ENCODE measurements at places on chromosomes 12 and 14.

- no peak for DNase-seq
Measured at GRCh38 chr12:54421175-54421878, 2.3 kb upstream of the ITGA5 start.

DNA sequence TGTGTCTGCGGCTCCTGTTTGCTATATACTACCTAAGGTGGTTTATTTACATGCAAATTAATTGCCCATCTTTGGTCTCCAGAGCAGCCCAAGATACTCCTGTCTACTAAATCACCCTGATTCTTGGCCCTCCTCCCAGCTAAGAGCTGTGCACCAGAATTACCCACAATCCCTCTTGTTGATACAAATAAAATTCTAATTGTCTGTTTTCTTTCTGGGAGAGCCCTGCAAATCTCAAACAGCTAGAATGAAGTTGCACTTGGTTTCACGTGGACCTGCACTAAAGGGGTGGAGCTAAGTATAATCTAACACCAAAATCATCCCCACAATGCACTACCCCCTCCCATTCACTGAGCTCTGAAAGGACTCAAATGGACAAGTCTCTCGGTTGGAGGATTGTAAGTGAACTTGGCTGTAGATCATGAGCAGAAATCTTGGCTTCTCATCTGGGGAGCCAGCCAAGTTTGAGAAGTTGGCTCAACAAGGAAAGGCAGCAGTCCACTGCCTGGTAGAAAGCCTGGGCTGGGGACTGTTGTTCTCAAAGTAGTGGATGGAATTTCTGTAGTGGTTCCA, 6.6 kb downstream of the MAX start:
- DNase-seq, result no peak

GRCh38 chr14:58297412-58297761, 968 bp upstream of the ARID4A start:
- no peak for DNase-seq

DNA sequence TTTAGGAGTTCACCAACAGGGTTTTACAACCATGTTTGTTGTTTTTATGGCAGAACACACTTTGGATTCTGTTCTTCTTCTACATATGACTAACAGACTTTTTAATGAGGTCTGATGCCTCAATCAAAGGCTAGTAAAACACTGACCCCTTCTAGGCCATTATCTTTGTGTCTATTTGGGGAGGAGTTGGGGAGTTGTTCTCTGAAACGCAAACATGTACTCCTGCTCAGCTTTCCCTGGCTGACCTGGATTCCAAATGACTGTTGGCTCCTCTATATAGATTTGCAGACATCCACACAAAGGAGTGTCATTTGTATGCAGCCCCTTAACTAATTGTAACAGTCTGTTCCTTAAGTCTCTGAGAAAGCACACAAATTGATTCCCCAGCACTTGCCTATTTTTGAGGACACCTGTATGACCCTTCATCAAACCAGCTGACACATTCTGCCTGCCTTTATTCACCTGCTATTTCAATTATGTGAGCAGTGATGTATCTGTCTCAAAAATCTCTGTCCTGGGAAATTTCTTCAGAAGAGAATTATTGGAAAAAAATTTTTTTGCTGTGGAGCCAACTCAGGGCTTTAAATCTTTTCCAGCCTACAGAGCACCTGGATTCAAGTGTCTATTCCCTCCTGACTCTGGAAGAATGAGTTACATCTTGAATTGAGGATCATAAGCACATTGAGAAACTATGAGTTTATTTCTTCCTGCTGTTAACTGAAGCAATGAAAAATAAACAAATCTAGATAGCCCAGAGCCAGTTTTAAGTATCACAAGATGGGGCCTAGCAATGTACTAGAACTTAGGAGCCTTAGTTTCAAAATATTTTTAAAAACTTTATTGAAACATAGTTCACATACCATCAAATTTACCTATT, 417.2 kb downstream of the RAD51B start:
- DNase-seq, result no peak

- DNase-seq, result no peak
Measured at GRCh38 chr12:93200291-93200917, 177.3 kb upstream of the NUDT4 start.

- no peak for DNase-seq
Measured at GRCh38 chr14:96001866-96002497, 37.2 kb upstream of the C14orf132 start.

GRCh38 chr12:73136386-73136785, 864.2 kb downstream of the TRHDE start:
- no peak for DNase-seq

DNA sequence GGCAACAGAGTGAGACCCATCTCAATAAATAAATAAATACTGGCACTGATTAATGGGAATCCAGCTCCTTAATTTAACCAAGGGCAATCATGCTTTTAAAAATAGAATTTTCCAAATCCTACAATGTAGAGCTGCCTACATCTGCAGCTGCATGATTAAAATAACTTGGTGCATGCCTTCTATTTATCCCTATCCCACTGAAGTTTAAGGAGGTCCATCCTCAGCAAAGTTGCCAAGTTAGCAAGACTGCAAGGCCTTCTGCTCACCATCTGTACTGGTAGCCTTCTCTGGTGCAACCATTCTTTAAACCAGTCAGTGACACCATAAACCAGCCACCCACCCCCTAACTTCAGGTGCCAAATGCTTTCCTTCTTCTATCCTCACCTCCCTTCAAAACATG, 226.1 kb downstream of the ITPR2 start:
- no peak for DNase-seq

DNA sequence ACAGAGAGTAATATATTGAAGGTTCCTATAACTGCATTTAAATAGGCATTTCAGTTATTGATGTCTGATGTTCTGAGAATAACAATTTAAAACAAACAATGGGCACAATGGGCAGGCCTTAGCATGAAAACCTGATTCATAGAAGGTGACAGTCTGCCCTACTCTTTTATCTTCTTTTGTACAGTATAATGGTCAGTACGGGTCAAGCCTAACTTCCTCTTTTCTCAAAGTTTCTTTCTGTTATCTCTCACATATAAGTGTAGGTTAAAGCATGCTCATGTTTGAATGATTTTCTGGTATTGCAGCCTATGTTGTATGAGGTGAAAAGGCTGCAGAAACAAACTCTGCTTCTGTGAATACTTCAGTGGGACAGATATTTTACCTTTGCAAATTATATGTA, 14.2 kb downstream of the FKBP3 start:
- no peak for DNase-seq

- no peak for DNase-seq
Measured at GRCh38 chr12:96698965-96699364, 208.1 kb upstream of the NEDD1 start.

DNA sequence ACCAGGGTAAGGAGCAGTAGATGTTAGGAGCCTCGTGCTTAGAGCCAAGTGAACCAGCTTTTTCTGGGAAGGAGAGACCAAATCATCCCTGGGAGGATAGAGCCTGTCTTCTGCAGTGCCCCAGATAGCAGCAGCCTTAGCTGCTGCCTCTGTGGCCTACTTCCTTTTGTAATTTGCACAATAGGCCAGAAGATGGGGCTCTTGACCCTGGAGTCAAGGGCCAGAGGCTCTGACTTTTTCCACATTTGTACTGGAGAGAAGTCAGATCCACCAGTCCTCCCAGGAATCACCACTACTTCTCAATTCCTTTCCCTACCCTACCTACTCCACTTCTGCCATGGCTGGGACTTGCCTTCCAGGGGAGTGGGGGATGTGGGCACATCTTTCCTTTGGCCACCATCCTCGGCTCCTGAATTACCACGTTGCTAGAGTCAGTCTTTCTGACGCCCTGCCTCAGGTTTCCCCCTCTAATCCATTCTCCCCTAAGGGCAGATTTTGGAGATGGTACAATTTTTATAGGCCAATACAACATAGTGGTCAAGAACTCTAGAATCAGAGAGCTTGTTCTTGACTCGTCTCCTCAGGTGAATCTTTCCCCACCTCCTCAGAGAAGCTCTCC, 3.3 kb upstream of the SLC4A8 start:
- DNase-seq, result peak; percentile 49

Data from CD4-positive, alpha-beta T cell treated with Interleukin-6 at 100 ng/mL for 8 hours (primary cell).